ENCODE measurements at places on chromosomes 7 and 10. TPM values are rescaled to one million over a fixed set of nuclear protein-coding genes. Genes with fewer than 3 reads are reported as not detected.

Gene CTAGE4
- total RNA-seq: 35.0 TPM

DNA sequence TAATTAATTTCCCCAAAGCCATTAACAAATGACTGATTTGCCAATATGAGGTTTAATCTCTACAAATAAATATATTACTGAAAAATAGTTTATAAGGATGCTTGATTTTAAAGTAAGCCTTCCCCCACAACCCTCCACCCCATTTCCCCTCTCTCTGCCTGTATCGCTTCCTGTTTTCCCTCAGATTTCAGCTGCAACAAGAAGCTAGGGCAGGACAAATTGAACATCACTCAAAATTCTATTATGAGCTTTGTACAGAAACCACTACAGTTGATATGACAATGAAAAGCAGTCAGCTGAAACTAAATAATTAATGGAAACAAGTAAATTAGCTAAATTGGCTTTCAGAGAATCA is 109.0 kb upstream of the SP4 start:
- no peak for DNase-seq

DNA sequence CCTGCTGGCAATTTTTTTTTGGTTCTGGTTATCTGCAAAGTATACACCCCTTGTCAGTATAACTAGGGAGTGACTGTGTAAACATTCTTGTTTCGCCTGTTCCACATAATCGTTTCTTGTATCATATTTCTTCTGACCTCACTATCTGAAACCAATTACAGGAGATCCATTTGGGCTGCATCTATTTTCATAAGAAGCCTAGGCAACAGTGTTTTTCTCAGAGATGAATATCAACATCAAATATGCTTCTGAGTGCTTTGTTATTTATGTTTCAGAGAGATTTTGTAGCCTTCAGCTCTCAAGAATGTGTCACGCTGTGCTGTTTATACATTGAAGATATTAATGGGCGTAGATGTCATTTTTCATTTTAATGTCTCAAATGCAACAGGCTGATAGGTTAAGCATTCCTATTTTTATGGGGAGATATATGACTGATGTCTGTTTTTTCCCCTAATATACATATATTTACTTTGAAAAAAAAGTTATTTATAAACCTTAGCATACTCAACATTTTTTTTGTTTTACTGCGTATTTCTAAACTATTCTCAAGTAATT is 115.5 kb downstream of the FOXP2 start:
- DNase-seq: no peak

DNA sequence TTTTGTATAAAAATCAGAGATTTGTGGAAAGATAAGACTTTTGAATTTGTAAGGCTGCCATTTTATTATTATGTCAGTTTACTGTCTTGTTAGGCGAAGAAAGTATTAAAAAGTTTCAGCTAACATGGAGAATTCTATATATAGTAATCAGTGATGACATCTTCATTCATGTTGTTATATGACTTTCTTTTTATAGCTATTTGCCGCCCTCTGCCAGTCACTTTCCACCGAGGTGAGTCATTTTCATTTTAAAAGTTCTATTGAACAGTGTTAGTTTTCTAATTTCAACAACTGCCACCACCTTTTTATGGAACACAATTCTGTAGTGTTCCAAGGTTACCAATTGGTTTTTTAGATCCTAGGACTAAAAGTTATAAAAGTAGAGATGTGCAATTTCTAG is 11.8 kb downstream of the CUTC start:
- no peak for DNase-seq

GRCh38 chr10:61830072-61830845 is 71.2 kb upstream of the ARID5B start:
- DNase-seq: no peak

DNA sequence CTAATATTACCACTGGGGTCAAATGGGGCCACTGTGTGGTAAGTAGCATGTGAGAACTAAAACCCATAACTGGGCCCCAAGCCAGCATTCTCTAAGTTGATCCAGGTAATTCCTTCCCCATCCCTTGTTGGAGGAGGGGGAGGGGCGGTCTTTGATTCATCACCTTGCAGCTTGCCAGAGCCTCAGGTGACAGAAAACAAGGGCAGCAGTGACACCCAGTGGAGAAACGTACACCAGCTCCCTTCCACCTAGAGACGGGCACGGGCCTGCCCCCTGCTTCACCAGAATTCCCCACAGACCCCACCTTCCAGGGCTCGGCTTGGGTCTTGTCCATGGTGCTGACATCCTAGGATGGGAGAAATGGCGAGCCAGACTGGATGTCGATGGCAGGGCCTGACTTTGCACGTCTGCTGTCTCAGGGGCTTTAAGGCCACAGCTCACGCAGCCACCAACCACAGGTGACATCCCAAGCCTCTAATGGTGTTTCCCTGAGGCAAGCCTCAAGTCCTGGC is 102.0 kb downstream of the STRA8 start:
- no peak for DNase-seq

GRCh38 chr10:19290770-19291169 is 242.2 kb downstream of the MALRD1 start:
- no peak for DNase-seq

DNA sequence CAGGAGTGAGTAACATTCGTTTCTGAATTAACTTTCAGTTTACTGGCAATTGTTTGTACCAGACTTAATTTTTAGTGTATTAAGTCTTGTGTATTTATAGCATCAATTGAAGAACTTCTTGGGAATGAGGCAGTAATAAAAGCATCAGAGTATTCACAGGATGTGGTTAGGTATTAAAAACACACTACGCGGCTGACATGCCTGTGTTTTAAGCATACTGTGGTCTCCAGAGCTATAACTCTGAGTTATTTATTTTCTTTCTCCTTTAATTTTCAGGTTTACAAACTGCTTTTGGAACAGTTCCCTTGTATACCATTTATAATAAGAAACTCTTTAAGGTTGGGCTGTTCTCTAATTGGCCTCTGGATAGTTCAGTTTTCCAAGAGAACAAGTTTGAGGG is 626.1 kb upstream of the NRG3 start:
- DNase-seq: no peak

DNA sequence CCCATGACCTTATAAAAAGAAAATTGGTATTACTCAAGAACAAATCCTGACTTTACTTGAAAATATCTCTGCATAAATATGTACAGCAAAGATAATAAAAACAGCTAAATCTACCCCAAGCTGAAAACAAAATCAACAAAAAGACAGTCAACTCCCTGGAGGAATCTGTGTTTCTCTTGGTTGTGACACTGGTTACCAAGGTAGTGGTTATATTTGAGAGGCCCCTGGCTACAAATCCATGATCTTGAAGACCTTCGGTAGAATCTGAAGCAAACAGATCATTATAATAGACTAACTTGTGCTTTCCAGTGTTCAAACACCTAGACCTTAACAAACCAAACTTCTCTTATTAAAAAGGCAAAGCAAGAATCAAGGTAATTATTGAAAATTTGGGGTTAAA is 123.9 kb upstream of the SGCE start:
- DNase-seq: no peak

DNA sequence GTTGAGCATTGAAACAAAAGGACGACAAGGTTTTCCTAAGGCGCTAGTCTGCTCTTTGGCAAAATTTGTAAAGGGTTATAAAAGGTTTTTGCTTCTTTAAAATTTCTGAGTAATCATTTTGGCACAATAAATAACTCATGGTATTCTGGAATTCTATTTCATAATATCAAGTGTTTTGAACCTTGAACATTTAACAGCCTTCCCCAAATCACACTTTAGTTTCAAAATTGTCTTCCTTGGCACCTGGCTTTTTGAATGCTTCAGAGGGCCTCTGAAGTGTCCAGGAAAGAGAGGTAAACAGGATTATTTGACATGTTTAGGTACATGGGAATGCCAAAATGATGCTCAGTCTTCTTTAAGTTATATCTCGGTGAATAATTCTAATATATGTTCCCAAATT is 220.8 kb downstream of the PHF14 start:
- no peak for DNase-seq

DNA sequence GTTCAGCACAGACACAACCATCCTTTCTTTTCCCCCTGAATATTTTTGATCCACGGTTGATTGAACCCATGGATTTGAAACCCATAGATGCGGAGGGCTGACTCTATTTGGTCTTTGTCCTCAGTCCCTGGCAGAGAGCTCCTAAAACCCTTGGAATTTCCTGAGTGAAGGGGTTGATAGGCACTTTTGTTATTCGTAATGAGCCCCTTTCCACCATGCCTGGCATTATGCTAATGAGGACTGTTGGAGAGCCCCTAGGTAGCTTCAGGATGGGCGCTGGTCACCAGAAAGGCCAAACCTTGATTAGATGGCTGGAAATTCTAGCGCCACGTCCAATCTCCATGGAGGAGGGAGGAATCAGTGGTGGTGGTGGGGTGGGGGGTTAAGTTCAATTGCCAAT is 205.8 kb upstream of the GRB10 start:
- DNase-seq: no peak

GRCh38 chr10:80662429-80663261 is 124.9 kb downstream of the SH2D4B start:
- peak; percentile 89 for DNase-seq

DNA sequence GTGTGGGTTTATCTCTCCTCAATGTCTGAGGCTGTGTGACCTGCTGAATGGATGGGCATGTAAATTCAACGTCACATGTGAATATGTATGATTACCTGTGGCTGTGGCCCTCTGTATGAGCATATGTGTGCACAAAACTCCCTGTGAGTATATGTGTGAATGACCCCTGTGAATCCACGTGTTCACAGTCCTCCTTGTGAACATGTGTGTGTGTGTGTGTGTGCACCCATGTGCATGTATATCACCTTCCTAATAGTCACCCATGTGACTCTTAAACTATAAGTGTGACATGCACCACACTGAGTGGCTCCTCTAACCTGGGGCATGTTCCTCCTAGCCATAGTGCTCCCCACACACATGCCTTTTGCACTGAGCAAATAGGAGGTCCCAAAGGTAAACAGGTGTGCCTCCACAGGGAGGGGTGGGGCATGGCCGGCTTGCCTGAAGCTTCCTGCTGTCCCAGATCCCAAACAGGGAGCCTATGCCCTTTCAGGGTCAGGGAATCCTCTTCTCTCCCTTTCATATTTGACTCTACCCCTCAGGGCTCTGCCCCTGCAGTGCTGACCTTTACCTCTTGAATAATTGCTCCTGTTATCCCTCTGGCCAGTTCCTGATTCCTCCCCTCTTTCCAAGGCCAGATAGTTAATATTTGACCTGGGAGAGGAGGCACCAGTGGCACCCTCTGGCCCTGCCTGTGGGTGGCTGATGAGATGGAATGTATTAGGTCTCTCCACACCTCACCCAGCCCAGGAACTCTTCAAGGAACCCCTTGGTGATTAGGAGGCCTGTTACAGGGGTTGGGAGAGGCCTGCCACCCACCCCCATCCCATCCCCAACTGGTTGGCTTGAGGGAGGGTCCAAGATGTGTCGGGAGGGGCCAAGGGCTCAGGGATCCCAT is 1.9 kb downstream of the SEMA4G start:
- no peak for DNase-seq

DNA sequence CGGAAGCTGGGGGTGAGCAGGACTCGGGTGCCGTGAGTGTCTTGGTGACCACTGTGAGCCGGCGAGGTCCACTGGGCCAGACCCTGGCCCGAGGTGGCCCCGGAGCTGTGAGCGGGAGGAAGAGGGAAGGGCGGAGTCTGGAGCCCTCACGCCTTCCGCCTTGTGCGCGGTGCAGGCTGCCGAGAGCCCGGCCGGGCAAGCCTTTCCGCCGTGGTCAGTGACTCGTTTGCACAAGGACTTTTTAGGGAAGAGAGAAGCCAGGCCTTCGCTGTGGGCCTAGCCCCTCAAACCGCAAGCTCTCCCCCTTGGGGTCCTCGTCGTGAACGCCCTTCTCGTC is 40.9 kb upstream of the ZNF32 start:
- DNase-seq: peak; percentile 83

Gene ATP5F1C
- total RNA-seq: 197 TPM

Gene CLDN3
- total RNA-seq: 8.8 TPM

Gene RSU1
- total RNA-seq: 41.4 TPM

Gene SLC16A9
- 0.81 TPM for total RNA-seq

Gene SPDYE8
- not detected for total RNA-seq

Gene COL17A1
- 1,207 TPM for total RNA-seq

DNA sequence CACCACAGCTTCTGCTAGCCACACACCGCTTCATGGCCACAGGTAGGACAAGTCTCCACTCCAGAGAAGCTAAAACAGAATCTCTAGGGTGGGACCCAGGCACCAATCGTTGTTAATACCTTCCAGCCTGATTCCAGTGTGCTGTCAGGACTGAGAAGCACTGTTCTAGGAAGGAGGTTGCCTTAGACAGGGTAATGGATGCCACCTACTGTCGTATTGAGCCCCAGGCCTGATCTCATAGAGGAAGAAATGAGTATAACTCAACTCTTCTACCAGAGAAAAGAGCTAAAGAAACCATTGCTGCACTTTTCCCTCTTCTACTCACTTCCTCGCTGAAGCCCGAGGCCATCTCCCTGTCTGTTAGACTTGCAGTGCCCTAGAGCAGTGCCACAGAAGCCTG is 31.8 kb downstream of the CNNM1 start:
- no peak for DNase-seq

- no peak for DNase-seq
Observed at GRCh38 chr10:51000976-51001375, 73.3 kb upstream of the PRKG1 start.

- DNase-seq: no peak
Observed at GRCh38 chr7:1632916-1633785, 36.9 kb upstream of the ELFN1 start.

- DNase-seq: no peak
Observed at GRCh38 chr10:92914478-92915325, 66.4 kb downstream of the EXOC6 start.

DNA sequence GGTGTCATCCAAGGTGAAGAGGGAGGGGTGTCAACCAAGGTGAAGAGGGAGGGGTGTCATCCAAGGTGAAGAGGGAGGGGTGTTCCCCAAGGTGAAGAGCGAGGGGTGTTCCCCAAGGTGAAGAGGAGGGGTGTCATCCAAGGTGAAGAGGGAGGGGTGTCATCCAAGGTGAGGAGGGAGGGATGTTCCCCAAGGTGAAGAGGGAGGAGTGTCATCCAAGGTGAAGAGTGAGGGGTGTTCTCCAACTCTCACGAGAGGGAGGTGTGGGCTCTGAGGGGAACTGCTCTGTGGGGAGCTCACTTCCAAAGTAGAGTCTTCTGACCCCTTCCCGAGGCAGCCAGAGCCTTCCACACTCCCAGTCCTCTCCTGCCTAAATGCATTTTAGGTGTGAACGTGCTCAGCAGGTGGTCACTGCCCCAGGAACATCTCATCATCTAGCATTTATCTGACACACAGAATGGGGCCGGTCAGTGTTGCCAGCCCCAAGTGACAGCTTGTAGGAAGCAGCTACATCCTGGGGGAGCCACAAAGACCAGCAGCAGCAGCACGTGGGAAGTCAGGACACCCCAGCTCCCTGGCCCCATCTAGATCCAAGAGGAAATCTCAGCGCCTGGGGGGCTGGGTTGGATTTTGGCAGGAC is 323.8 kb downstream of the GLRX3 start:
- DNase-seq: no peak

Measured in suprapubic skin (tissue), 4 donors.